ENCODE measurements at places on chromosomes 16 and 17.
A peak's percentile ranks its signal among the peaks of the same experiment; 100 is the strongest.

- no peak for DNase-seq
Observed at GRCh38 chr17:77507111-77507885, 366.5 kb downstream of the SEC14L1 start.

DNA sequence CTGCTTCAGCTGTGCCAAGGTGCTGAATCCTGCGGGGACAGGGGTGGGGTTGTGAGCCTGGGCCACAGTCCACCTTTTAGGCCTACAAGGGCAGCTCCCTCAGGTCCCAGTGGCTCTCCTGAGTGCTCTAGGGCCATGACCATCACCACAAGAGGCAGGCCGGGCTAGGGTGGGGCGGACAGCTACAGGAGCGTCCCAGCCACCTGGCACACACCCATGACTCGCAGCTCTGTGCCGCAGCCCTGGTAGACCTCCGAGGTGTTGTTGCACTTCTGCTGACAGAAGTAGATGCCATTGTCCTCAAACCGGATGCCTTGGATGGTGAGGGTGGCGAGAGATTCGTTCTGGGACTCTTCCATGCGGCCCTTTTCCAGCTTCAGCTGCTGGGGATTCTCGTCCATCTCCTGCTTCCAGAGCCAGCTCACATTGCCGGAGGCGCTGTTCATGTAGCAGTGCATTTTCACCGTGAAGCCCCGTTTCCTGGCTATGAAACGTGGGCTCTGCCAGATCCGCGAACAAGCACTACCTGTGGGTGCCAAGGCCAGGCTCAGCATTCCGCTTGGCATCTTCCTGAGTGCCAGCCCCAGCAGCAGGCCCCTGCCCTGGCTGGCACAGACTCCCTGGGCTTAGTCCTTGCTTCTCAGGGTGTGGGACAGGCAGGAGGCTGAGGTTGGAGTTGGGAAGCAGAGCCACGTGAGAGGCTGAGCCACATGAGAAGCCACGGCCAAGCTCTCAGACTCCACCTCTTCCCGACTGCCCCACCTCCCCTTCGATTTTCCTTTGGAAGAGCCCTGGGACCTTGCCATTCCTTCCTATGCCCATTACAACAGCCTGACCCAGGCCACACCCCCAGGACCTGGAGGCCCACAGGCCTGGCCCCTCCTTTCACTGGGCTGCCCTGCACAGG lies 2.0 kb downstream of the CD79B start:
- DNase-seq, result no peak

DNA sequence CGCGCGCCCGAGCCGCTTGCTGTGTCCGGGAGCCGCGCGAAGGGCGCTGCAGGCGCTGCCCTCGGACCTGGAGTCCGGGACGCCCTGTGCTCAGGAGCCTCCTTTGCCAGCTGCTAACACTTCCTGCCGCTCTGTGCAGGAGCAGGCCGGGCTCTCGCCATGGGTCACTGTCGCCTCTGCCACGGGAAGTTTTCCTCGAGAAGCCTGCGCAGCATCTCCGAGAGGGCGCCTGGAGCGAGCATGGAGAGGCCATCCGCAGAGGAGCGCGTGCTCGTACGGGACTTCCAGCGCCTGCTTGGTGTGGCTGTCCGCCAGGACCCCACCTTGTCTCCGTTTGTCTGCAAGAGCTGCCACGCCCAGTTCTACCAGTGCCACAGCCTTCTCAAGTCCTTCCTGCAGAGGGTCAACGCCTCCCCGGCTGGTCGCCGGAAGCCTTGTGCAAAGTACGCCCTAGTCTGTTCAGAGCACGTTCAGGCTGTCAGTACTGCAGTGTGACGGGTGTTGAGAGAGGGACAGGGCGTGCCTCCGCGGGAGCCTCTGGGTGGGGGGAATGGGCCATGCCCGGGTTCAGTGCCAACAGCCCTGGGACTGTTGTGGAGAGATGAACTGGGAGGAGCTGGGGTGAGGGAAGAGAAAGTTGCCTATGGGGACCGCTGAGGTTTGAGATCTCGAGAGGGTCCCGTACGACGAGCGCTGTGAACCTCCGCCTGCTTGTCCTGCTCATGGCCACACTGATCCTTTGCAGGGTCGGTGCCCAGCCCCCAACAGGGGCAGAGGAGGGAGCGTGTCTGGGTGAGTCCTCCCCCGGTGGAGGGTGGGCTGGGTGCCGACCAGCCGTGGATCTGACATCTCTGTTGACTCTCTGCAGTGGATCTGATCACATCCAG lies 1.3 kb downstream of the ZNF276 start:
- peak; percentile 64 for DNase-seq

DNA sequence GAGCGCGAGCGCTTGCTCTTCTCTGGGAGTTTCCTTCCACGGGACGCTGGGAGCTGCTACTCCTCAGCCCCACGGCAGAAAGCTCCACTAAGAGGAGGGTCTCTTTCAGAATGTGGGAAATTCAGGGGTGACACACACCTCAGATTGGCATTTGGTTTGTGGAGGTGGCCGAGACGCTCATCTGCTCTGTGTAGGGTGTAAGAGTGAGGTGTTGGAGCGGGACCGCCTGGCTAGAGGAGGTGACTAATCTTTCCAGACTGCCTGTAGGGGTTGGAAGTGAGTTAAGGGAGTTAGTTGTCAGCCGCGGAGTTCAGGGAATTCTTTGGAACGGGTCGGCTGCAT lies 735 bp downstream of the PSMD11 start:
- DNase-seq, result peak; percentile 40

GRCh38 chr16:57388359-57389086 lies 16.0 kb upstream of the CCL17 start:
- no peak for DNase-seq

- no peak for DNase-seq
Observed at GRCh38 chr17:11121341-11121985, 119.5 kb upstream of the SHISA6 start.

DNA sequence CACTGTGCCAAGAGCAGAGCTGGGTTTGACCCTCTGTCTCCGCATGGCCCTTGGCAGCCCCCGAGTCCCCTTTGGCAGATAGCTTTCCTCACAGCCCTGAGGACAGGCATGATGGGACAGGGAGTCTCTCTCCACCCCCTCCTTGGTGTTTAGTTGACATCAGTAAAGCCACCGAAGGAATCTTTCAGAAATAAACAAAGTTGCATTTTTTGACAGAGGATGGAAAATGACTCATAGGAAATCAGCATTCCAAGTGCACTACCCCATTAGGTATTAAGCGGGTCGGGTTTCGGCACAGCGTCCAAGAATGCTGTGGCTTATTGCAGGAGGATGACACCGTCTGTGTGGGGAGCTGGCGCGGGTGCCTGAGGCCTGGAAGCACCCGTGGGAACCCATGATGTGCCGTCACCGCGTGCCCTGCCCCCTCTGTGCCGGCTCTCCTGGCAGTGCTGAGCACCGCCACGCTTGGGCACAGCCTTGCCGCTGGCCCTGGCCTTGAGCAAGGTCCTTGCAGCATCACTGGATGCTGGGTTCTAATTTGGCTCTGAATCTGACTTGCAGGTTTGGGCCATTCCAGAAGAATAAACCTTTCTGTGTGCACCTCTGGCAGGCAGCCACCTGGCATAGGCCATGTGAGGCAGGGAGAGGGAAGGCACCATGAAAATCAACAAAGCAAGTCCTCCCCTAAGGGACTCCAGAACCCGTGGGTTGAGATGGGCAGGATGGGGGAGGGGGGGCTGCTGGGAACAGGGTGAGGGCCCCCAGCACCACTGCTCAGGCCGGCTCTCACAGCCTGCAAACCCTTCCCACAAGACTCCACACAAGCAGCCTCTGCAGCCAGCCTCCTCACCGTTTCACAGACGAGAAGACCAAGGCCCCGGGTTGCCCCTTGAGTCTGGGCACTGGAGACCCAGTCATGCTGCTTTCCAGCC lies 50.5 kb upstream of the ZNF469 start:
- no peak for DNase-seq

- no peak for DNase-seq
Observed at GRCh38 chr16:55948230-55948629, 73.1 kb upstream of the CES5A start.

GRCh38 chr17:45896803-45897693 lies 2.7 kb downstream of the MAPT start:
- DNase-seq, result no peak

- DNase-seq, result no peak
Observed at GRCh38 chr17:82947051-82947991, 107.5 kb upstream of the ZNF750 start.

- DNase-seq, result peak; percentile 68
Observed at GRCh38 chr17:58626905-58627304, 64.9 kb downstream of the TEX14 start.

DNA sequence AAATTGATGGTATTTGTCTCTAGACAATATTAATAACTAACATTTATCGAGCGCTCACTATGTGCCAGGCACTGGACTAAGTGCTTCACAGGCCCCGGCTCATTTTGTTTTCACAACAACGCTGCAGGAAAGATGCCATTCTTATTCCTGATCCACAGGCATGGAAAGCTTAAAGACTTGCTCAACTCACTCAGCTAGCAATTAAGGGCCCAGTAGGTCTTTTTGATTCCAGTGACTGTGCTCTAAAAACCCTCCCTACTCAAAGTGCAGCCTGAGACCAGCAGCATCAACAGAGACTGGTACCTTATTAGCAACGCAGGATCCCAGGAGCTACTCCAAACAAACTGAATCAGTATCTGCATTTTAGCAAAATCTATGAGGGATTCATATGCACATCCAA lies 35.3 kb downstream of the CUEDC1 start:
- DNase-seq, result no peak

- no peak for DNase-seq
Observed at GRCh38 chr17:5541610-5542202, 42.6 kb downstream of the NLRP1 start.

- DNase-seq, result peak; percentile 31
Observed at GRCh38 chr16:12819126-12820117, 15.7 kb upstream of the CPPED1 start.

GRCh38 chr16:89378947-89379771 lies 111.2 kb downstream of the ANKRD11 start:
- DNase-seq, result no peak

- no peak for DNase-seq
Observed at GRCh38 chr16:6019490-6019991, 921.9 kb upstream of the EEF2KMT start.

DNA sequence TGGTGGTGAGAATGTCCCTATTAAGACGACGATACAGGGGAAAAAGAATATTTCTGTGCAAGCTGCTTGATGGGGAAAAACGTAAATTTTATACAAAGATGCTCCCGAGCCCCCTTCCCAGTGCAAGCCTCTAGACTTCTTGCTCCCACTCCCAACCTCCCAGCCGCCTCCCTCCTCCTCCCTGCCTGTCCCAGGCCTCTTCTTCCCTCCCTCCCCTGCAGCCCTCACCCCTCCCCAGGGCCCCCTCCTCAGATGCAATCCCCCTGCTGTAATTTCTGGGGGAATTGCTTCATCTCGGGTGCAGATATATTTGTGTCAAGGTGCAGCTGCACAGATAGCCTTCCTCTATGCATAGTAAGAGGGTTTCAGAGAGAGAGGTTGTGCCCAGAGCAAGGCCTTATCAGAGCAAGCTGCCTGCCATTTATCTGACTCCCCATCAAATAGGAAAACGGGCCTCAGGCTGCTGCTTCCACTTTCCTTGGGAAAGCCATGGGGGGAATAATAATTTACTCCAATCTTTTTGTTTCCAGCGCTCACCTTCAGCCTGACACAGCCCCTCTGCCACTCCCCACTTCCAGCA lies 47.4 kb upstream of the LHX1 start:
- DNase-seq, result no peak

DNA sequence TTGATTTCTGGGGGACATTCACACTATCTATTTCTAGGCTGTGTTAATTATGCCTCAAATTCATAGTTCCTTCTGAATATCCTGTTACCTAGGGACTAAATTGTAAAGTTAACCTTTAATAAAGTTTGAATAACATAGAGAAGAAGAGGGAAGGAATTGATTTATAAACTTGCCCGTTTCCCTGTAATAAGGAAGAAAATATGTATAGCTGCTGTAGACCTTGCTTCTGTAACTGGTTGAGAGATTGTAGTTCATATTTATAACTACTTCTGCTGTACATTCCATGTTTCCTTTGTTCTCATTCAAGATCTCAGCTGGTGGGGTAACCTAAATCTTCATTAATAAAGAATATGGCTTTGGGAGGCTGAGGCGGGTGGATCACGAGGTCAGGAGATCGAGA lies 19.2 kb downstream of the NF1 start:
- DNase-seq, result no peak

DNA sequence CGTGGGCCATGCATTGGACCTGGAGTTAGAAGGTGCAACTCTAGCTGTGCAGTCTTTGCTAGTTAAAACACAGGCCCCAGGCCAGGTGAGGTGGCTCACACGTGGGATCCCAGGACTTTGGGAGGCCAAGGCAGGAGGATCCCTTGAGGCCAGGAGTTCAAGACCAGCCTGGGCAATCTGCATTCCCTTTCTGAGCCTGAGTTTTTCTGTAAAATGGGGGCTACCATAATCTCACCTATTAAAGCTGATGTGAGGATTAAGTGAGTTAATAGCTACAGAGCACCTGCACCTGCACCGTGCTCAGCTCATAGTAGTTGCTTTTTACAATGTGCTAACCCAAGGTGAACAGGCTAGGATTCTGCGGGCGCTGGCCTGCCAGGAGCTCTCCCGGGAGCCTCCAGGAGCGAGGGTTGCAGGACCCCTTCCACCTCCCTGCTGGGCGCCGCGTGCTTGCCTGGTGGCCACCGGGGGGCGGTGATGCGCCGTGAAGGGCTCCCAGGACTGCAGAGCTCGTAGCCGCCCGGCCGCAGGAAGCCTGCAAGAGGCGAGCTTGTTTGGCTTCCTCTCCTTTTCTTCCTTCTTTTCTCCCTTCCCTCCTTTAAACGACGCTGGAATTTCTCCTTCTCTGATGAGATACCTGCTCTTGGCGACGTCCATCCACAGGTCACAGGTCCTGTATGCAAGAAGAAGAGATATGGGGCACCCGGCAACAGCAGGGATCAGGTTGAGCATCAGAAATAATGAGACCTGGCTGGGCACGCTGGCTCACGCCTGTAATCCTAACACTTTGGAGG lies 51.3 kb downstream of the ZFP90 start:
- DNase-seq, result no peak

DNA sequence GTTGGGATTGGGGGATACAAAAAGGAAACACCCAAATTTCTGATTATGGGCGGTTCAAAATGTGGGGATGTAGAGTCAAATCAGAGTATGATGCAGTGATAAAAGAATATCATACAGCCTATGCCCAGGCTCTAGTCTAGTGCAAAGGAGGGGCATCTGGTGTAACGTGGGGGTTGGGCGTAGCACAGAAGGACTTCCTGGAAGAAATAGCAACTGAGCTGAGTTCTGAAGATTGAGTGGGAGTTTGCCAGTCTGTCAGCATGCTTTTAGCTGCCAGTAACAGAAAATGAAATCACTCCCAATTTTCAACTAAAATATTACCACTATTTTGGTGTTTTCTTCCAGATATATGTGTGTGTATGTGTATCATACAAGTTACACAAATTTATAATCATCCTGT lies 196.9 kb downstream of the SPECC1 start:
- DNase-seq, result no peak
